ENCODE measurements at places on chromosomes 7 and 10.

GRCh38 chr7:141954334-141954733 is 7.6 kb upstream of the CLEC5A start:
- DNase-seq = no peak

DNA sequence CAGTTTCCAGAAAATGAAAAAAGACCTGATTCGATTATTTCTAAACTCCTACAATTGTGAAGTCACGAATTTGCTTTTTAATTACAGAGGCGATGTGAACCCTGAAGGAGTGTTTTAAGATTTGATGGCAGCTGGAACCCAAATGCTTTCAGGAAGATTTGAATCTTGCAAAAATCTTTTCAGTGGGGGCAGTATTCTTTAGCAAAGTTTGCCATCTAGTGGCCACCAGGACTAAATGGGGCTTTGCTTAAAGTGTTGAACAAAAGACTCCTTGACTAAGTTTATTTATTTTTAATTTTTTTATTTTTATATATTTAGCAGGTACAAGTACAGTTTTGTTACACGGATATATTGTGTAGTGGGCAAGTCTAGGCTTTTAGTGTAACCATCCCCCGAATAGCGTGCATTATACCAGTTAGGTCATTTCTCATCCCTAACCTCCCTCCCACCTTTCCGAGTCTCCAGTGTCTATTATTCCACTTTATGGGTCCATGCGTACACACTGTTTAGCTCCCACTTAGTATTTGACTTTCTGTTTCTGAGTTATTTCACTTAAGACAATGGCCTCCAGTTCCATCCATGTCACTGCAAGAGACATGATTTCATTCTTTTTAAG is 98.8 kb downstream of the CACNB2 start:
- peak; percentile 30 for DNase-seq

- DNase-seq = no peak
Measured at GRCh38 chr10:6990891-6991290, 410.8 kb upstream of the PRKCQ start.

GRCh38 chr10:97564776-97565175 is 7.8 kb upstream of the ANKRD2 start:
- DNase-seq = no peak

- peak; percentile 29 for DNase-seq
Measured at GRCh38 chr10:100303724-100304319, 17.3 kb upstream of the BLOC1S2 start.

GRCh38 chr7:74395745-74396311 is 57.9 kb upstream of the GTF2IRD1 start:
- DNase-seq = no peak

Data from HFFc6 (cell line).